GM23338 (cell line): ENCODE measurements at places on chromosomes 16 and 17. TPM values are rescaled to one million over a fixed set of nuclear protein-coding genes. Genes with fewer than 3 reads are reported as not detected.
A peak's percentile ranks its signal among the peaks of the same experiment; 100 is the strongest.

DNA sequence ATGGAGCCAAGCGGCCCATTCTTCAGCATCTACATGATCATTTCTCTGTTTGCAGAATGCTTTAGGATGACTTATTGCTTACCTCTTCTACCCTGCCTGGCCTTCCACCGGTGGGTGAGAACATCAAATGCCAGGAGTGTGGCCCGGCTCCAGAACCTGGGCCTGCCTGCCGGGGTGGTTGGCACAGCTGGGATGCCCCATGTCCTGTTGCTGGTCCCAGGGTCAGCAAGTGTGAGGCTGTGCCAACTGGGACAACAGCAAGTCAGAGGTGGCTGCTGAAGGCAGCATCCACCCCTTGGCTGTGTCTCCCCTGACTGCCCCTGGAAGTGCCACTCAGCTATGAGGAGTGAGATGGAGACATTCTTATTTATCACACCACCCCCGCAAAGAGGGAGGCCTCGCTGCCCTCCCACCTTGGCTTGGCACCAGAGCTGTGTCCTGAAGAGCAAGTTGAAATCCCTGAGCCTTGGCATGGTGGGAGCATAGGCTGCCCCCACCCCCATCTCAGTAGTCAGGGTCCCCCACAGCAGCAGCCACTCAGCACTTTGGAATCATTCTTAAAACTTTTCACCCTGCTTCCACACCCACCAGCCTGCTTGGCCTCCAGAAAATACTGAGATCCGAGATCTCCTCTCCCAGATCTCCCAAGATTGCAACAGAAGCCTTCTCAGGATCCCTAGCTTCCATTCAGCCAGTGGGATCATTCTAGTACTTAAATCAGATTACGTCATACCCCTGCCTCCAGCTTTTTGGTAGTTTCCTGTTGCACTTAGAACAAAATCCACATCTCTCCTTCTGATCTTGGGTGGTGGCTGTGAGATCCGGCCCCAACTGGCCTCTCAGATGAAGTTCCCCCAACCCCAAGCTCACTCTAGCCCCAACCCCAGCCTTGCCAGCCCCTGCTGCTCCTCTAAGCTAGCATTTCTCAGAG is 127.5 kb downstream of the SOCS1 start:
- no peak for DNase-seq

DNA sequence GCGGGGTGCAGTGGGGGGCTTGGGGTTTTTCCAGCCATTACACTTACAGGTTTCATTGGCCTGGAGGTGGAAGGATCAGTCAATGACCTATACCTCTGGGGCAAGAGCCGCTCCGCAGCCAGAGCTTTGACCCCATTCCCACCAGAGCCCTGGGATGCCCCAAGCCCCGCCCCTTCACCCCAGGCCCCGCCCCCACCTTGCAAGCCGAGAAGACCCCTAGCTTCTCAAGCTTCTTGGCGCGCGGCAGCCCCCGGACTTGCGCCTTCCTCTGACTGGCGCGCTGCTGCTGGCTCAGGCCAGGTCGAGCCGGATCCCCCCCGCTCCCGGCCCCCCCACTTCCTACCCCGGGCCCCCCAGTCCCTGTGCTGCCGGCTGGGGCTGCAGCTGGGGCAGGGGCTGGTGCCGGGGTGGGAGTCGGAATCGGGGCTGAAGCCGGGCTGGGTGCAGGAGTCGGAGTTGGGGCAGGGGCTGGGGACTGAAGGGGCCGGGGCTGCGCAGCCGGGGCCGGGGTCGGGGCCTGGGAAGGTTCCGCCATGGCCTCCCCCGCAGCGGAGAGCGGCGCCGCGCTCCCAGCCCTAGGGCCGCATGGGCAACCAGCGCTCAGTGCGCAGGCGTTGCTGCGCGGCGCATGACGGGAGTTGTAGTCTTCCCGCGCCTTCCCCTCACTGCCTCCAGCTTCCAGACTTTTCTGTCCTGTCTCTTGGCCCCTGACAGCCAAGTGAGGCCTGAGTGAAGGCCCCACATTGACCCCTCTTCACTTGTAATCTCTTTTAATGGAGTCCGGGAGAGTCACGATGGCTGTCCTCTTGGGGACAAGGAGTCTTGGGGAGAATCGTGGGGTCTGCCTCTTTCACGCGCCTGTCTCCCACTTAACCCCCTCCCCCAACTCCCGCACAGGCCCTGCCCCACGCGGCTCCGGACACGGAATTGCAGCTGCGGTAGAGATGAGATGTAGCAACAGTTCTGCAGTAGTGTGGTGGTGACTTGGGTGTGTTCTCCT is at the start of gene KAT2A:
KAT2A (minus strand) TSS at position 598 of the 1,000 bp plus-strand sequence; CDS start at position 535, 63 bp downstream.
- DNase-seq: peak; percentile 94

DNA sequence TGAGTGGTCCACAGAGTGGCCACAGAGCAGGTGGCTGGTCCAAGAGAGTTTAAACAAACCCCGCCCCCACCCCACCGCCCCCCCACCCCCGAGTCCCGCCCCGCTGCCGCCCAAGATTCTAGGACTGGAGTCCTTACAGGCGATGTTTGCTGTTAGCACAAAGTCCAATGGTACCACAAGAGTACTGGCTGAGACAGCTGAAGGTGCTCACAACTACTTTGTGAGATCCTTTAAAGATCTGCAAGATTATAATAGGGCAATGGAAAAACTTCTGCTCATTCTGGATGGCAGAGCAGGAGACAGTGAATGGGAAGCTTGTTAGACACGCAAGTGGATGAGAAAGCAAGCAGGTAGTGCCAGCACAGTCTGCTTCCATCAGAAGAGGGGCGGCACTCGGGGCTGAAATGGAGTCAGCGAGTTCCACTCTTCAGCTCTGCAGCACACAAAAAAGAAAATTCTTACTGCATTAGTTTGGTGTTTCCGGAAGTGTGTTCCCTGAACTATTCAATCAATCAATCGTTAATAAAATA is 4.7 kb upstream of the TEKT3 start:
- no peak for DNase-seq

DNA sequence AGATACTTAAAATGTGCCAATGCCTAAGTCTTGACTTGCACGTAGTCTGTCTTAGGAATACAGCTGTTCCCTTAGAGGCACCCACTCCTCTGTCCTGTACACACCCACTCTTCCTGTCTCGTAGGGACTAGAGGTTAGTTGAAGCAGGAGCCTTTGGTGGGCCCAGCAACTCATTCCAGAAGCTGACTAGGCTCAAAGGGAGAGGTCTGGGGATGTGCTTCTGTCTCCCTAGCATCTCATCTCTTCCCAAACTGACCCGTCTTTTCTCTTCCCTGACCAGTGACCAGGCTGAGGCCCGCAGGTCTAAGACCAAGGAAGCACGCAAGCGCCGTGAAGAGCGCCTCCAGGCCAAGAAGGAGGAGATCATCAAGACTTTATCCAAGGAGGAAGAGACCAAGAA is 4.2 kb downstream of the RPL19 start:
- DNase-seq: no peak

DNA sequence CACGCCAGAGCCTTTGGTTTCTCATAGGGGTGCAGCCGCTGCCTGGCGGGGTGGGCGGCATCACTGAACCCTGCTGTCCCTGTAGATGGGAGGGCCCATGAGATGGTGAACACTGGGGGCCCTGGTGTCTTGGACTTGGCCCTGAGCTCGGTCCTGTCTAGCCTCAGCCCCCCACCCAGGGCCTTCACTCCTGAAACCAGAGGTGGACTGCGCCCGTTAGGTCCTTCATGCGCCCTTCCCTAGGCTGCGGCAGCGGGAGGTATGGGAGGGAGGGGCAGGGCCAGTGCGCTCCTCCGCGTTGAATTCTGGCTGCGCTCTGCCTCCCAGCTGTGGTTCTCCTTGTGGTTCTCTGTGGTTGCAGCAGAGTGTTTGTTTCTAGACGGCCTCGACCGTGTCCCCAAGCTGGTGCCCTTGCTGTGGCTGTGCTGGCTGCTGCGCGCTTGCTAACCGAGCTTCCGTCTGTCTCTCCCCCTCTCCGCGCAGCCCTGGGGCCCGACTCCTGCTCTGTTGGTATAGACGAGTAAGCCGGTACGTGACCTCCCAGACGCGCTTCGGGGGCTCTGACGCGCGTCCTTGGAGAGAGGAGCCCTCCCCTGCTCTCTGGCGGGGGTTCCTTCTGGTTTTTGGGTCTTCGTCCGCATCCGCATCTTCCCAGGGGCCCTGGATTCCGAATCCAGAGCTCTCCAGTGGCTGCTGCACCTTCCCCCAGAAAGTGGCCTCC is 7.4 kb upstream of the NUDT16L1 start:
- DNase-seq: no peak

DNA sequence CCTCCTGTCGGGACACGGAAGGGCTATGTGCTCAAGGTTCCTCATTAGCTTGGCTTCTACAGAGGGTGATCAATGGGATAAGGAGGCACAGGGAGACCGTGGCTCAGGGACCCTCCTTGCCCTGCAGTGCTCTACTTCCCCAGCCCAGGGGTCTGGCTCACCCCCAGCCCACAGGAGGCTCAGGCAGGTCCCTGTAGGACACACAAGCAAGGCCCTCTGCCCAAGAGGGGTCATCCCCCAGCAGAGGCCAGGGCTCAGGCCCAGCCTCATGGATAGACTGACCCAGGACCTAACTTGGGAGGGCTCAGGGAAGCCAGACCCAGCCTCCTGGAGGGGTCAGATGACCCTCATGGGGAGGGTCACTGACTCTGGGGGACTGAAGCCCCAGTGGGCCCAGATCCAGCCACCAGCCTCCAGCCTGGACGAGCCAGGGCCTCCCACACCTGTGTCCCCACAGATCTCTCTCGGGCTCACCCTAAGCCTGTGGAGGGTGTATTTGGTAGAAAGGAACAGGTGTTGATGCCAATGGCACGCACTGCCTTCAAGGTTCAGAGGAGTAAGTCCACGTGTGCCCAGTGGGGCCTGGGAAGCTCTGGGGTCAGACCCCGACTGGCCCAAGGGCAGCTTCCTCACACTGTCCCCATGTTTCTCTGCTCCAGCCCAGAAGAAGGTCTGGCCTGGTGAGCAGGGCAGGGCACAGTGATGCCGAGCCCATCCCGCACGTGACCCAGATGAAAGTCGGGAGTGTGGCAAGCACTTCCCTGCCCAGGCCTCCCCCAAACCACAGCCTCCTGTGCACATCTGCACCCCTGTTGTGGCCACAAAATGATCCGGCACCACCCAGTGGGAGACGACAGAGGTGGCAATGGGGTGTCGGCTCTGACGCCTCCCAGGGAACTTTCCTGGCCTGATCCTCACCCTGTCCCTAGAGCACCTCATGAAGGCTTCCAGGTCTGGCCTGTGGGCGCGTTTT is 10.9 kb upstream of the KRTAP17-1 start:
- no peak for DNase-seq

DNA sequence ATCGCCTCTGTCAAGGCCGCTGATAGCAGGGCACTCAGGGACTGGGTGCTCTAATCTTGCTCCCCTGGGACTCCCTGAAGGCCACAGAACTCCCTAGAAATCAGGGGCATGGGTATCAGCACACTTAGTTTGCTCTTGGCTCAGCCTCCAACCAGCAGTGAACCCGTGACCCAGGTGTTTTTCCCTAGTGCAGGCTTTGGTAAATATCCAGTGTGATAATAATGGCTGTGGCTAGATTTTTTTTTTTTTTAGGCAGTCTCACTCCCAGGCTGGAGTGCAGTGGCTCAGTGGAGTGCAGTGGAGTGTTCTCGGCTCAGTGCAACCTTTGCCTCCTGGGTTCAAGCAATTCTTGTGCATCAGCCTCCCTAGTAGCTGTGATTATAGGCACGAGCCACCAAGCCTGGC is 10.3 kb downstream of the NUPR1 start:
- no peak for DNase-seq

DNA sequence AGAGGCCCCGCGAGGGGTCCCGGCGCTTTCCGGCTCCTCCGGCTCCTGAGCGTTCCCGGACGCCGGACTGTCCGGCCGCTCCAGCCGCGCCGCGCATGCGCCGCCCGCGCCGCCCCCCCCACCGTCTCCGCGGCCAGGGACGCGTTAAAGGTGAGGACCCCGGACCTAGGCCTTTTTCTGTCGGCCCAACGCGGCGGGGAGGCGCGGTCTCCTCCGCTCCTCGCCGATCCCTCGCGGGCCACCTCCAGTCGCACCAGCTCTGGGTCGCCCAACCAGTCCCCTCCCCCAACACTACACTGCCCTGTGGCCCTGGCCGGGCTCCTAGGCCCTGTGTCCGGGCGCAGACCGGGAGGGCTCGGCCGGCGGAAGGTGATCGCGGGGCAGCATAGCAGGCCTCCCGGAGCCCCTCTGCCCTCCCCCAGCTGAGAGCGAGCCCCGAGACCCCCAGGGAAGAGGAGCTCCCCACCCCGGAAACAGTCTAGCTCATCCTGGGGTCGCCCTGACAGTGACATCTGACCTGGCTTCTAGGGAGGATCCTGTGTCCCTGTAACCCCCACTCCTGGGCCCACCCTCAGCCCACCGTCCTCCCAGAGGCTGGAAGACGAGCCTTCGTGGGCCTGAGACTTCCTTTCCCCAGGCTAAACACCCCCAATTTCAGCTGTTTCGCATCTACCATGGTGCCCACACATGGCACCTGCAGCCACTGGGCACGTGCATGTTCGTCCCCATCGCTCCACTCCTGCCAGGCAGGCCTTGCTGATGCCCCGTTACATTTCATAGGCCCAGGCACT is 14.7 kb upstream of the BCAR1 start:
- peak; percentile 92 for DNase-seq

GRCh38 chr16:46884513-46885293 is 541 bp downstream of the GPT2 start:
- no peak for DNase-seq

DNA sequence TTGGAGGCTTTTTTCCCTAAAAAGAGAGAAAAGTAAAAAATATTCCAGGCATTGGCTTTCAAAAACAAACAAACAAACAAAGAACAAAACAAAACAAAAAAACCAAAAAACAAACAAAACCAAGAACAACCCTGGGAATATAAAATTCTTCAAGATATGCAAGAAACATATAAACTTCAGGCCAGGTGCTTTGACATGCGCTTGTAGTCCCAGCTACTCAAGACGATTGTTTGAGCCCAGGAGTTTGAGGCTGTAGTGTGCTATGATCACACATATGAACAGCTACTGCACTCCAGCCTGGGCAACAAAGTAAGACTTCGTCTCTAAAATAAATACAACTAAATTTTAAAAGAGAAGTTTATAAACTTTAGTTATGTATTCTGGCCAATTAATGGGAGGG is 52.5 kb upstream of the TEX2 start:
- DNase-seq: no peak

GRCh38 chr16:12721841-12722421 is 81.8 kb downstream of the CPPED1 start:
- no peak for DNase-seq

DNA sequence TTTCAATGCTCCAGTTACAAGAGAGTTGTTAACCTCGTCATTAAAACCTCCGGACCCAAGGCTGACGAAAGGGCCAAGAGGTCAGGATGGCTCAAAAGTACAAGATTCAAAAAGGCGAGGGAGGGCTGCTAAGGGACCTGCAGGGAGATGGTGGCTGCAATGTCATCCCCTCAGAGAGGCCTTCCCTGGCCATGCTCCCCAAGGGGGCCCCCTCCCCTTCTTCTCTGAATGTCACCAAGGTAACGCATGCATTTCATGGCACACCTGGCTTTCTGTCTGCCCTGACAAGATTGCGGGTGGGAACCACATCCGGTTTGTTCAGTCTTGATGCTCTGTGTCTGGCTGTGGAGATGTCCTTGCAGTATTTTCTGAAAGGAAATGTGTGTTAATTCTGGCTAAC is 89.9 kb downstream of the C16orf78 start:
- DNase-seq: no peak

Gene WNT3
- 2.7 and 3.6 TPM in 2 replicates for total RNA-seq

Gene PRSS33
- total RNA-seq: 0.47 and 1.4 TPM in 2 replicates

Gene ADGRG1
- total RNA-seq: 0.12 and 0.14 TPM in 2 replicates

Gene PRR15L
- total RNA-seq: not detected in 2 replicates

Gene GUCY2D
- total RNA-seq: 0.07 TPM in 1 of 2 replicates, not detected in the other

Gene EMP2
- 7.3 and 7.4 TPM in 2 replicates for total RNA-seq
